Ureter (tissue), 1 donor: ENCODE measurements at places on chromosomes 7 and 10.

- DNase-seq = peak; percentile 65
Measured at GRCh38 chr10:11162828-11163599, 145.3 kb downstream of the CELF2 start.

DNA sequence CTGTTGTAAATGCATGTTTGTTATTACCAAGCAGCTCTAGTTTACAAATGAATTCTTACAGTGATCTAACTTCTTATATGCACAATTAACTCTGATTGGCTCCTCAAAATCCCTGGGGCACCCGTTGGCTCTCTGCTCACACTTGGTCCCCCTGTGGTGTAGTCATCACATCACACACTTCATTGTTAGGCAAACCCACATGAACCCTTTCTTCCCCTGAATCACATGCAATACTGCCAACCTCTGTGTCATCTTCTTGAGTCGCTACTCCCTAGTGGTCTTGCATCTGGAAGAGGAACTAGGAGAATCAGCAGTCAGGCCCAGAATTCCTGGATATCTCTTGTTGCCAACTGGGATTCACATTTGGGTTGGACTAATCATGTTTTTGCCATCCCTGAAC, 73.1 kb downstream of the CD36 start:
- DNase-seq = no peak

DNA sequence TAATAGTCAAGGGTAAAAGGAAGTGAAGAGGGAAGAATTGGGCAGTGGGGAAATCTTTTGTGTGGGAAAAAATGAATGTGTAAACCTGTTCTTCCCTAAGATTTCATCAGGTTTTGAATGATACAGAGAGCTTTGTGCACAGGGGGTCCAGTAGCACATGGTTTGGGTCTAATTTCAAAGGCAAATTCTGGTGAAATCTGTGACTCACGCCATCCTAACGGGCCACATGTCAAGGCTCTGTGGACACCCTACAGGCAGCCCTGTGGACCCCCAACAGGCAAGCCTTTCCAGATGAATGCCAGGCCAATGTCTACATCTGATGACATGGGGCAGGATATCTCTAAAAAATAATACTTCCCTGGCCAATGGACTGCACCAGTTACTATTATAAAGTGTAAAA, 309.8 kb downstream of the PARD3 start:
- no peak for DNase-seq

- DNase-seq = no peak
Measured at GRCh38 chr7:150784120-150784736, 15.9 kb downstream of the TMEM176B start.

- no peak for DNase-seq
Measured at GRCh38 chr7:3239291-3239691, 61.8 kb upstream of the SDK1 start.

DNA sequence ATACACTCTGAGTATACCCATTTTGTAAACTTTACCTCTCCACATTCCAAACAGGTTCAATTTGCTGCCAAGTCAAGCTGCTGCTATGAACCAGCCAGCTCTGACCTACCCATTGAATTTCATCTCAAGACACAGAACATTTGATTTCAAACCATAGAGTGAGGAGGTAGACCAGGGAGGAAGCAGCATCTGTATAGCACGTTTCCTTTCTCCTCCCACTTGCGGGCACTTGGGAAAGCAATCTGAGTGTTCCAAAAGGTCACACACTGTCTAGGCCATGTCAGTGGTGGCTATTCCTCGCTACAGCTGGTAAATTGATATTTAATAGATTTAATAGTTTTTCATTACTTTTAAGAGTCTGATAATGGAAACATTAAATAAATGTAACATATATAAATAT, 147.8 kb upstream of the EEPD1 start:
- DNase-seq = no peak

- peak; percentile 53 for DNase-seq
Measured at GRCh38 chr10:71575451-71575850, 144.1 kb downstream of the C10orf105 start.

- DNase-seq = no peak
Measured at GRCh38 chr7:19709249-19709578, 377 bp upstream of the POLR1F start.

- no peak for DNase-seq
Measured at GRCh38 chr10:18523025-18523424, 128.4 kb downstream of the NSUN6 start.

- no peak for DNase-seq
Measured at GRCh38 chr7:91812388-91812787, 68.1 kb downstream of the MTERF1 start.

DNA sequence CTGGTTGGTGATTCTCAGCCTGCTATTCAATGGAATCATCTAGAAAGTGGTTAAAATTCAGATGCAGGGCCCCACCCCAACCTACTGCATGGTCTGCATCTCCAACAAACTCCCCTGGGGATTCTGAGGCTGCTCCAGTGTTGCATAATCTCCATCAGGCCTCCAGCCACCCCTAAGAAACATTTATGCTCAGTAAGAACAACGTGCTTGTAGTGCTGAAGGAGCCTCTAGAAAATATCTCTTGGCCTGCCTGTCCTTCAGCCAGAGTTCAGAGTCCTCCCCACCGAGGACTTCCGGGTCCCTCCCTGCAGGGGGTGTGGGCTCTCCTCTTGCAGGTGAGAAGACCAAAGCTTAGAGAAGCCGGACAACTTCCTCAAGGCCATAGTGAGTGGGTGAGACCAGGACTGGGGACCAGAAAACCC, 159.8 kb downstream of the SH3PXD2A start:
- DNase-seq = no peak

DNA sequence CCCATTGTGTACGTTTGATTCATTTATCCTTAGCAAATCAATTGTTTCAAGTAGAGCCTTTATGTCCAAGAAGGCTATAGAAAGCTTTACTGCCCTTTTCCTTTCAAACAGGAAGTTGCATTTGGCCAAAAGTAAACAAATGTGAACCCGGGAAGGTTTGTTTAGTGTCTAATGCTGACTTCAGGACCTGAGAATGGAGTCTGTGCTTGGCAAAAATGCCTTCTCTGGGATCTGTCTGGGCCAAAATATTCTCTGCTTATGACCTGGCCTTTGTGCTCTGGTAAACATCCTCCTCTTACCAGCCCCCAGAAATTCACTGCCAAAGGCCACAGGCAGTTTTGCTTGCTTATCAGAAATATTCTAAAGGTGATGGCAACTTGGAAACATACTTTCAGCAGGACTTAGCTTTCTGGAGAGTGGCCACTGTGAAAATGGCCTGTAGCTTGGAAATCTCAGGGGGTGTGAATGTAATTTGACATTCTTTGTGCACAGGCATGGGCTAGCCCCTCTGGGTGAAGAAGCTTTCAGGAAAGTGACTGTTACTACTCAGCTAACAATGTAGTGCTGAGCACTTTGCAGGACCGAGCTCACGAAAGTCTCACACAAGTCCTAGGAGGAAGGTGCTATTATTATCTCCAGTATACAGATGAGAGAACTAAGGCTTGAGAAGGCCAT, 199.5 kb downstream of the PTEN start:
- DNase-seq = no peak

- no peak for DNase-seq
Measured at GRCh38 chr10:92773776-92774175, 74.5 kb upstream of the EXOC6 start.

DNA sequence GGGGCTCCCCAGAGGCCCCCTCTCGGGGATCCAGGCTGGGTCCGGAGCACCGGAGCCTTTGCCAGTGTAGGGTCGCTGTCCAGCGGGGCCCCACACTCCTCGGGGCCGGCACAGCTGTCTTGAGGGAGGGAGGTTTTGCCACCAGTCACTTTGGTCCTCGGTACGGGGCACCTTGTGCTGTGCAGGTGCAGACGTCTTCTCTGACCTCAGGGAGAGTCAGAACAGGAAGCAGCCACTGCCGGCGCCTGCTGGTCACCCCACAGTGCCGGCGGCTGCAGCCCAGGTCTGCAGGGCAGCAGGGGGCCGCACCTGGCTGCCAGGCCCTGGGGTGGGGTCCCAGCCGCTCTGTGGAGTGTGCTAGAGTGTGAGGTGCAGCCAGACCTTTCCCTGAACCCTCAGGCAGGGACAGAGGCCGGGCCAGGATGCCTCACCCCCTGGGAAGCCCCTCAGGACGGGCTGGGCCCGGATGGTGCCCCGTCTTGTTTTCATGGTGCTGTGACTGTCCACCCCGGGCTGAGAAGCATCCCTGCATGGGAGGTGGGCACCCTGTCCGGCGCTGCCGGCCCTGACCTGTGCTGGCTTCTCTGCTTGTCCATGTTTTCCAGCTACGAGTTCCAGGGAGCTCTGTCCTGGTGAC, 8.2 kb downstream of the MAFK start:
- DNase-seq = no peak

GRCh38 chr10:70193391-70193844, 23.1 kb upstream of the SAR1A start:
- DNase-seq = no peak
